Hematopoietic multipotent progenitor cell treated with erythropoietin and hydrocortisone succinate and interleukin-3 and kit ligand, for 15 days (in vitro differentiated cells): ENCODE measurements at places on chromosomes 2 and 18.

- DNase-seq, result no peak
Measured at GRCh38 chr18:49345931-49346696, 114.3 kb downstream of the DYM start.

GRCh38 chr18:37975446-37975845 is 409.8 kb upstream of the CELF4 start:
- no peak for DNase-seq

GRCh38 chr2:85405201-85406059 is 4.7 kb downstream of the CAPG start:
- DNase-seq, result no peak

GRCh38 chr2:24704692-24705091 is 88.5 kb downstream of the PTRHD1 start:
- DNase-seq, result no peak

- DNase-seq, result no peak
Measured at GRCh38 chr2:6562771-6563170, 302.9 kb downstream of the CMPK2 start.

- DNase-seq, result no peak
Measured at GRCh38 chr2:43791035-43791765, 17.4 kb downstream of the DYNC2LI1 start.

DNA sequence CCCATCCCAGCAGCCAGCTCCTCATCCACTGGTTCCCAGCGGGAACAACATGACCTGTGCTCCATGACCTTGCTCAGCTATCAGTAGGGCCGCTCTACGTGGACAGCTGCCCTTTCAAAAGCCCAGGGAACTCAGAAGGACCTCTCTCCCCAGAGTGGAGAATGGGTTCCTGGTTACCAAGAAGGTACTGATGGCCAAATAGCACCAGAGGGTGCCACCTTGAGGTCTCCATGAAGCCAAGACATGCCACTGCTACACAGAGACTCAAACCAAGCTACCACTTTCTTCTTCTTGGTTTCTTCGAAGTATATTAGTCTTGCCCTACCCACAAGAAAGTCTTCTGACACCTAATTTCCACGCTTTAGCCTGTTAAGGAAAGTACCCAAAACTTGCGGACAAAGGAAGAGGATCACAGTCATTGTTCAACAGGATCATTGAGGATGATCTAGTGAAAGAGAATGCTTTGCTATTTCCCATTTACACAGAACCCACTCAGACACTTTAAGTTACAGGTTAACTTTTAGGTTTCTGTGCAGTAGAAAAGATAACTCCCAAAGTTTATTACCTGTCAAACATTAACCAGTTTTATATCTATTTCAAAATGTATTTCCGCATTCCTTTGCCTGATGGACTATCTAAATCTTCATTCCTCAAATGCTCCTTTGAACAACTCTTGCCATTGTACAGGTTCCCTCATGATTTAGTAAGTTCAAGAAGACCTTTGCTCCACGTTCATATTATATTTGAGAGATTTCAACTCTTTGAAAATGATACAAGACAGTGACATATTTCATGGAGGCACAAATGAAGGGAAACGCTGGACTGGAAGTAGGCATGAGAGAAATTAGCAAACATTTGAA is 102.2 kb downstream of the ALPK2 start:
- DNase-seq, result no peak

DNA sequence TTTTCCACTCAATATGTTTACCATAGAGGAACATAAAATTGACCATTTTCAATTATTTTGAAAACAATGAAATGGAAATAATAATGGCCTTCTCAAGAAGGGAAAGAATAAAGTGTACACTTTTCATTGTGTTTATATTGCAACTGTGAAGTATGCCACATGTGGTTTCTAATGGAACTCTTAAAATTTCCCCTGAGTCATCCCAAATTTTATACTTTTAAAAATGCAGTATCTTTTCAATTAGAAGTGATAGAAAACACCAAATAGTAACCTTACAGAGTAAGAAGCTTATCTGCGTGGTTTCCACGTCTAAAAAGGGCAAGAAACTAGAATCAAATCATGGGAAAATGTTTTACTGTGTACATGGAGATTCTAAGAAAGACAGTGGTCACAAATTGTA is 70.0 kb downstream of the SCG2 start:
- no peak for DNase-seq

- no peak for DNase-seq
Measured at GRCh38 chr2:29278966-29279365, 163.8 kb downstream of the CLIP4 start.

- DNase-seq, result no peak
Measured at GRCh38 chr2:30346471-30347169, 100.4 kb upstream of the LCLAT1 start.

DNA sequence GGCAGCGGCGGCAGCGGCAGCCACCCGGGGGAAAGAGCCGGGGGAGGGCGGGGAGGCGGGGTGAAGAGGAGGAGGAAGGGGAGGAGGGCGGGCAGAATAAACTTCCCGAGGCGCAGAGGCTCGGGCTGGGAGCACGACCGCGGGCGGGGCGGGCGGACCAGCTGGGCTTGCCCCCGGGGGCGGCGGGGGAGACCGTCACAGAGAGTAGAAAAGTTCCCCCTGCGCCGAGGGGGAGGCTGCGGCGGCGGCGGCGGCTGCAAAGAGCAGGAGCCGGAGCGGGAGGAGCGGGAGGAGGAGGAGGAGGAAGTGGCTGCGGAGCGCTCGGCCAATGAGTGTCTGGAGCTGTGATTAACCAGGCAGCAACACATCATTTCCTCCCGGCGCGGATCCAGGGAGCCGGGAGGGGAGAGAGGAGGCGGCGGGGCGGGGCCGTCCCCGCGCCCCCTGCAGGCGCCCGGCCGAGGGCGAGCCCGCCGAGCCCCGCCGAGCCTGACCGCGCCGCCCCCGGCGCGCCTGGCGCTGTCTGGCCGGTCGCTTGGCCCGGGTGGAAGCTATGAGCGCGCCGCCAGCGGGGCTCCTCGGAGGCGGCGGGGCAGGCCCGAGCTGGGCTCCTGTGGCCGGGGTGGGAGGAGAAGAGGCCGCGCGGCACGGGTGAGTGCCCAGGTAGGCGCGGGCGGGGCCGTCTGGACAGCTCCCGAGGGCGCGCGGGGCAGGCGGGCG is at the start of gene ACVR1:
Gene ACVR1, minus strand, starts transcription at position 265 of the 720 bp plus-strand sequence. CDS start 76,837 bp downstream, outside the sequence.
- DNase-seq, result peak; percentile 34

GRCh38 chr2:18829976-18830375 is 240.6 kb upstream of the NT5C1B start:
- no peak for DNase-seq

GRCh38 chr2:205975082-205975949 is 110.7 kb downstream of the INO80D start:
- no peak for DNase-seq

- no peak for DNase-seq
Measured at GRCh38 chr18:8744656-8745055, 39.3 kb downstream of the MTCL1 start.

GRCh38 chr2:141611981-141612380 is 518.8 kb downstream of the LRP1B start:
- no peak for DNase-seq

DNA sequence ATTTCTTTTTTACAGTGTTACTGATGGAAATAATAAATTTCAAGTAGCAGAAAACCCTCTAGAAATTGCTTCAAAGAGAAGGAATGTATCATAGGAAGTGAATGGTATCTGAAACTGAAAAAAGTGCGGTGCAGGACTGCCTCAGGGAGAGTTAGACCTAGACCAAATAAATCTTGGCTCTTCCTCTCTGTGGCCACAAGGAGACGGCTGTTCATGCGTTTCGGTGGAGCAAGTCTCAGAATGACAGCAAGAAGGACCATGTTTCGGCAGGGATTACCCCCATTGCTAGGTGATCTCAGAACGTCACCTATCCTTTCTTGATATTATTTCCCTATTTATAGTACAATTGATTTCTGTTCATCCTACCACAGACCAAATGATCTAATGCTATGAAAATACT is 522.3 kb downstream of the SOX11 start:
- DNase-seq, result no peak

GRCh38 chr2:111054791-111055691 is 65.7 kb upstream of the BCL2L11 start:
- DNase-seq, result no peak

- DNase-seq, result no peak
Measured at GRCh38 chr2:224885836-224886547, 156.3 kb downstream of the DOCK10 start.

GRCh38 chr2:152336119-152336853 is 1.3 kb downstream of the FMNL2 start:
- DNase-seq, result no peak

GRCh38 chr2:120826716-120827410 is 91.2 kb downstream of the GLI2 start:
- no peak for DNase-seq

DNA sequence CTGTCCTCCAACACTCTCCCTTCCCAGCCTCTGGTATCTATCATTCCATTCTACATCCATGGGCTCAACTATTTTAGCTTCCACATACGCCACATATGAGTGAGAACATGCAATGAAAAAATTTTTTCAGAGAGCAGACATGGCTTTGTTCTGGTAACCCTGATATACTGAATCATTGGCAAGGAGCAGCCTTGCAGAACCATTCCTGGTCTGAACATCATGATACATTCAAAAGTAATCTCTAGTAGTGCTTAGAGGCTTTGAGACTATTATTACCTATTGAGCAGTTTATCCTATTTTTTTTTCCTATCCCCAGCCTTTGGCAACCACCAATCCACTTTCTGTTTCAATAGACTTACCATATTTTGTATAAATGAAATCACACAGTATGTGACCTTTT is 393.1 kb upstream of the KCNH7 start:
- DNase-seq, result no peak

DNA sequence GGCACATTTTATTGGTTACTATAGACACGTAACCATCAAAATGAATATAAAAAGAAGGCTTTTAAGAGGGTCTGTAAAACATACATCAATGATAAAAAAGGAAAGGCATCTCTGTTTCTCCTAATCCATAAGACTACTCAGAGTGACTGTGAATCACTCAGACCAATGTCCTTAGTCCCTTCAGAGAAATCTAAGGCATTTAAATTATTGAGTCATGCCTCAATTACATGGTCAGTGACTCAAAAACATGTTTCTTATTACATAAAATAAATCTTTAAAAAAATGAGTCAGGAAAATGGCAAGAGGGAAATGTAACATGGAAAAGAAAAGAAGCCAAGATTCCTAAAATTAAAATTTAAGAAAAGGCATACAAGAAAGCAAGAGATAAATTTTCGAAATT is 146.6 kb downstream of the ERBB4 start:
- DNase-seq, result no peak

DNA sequence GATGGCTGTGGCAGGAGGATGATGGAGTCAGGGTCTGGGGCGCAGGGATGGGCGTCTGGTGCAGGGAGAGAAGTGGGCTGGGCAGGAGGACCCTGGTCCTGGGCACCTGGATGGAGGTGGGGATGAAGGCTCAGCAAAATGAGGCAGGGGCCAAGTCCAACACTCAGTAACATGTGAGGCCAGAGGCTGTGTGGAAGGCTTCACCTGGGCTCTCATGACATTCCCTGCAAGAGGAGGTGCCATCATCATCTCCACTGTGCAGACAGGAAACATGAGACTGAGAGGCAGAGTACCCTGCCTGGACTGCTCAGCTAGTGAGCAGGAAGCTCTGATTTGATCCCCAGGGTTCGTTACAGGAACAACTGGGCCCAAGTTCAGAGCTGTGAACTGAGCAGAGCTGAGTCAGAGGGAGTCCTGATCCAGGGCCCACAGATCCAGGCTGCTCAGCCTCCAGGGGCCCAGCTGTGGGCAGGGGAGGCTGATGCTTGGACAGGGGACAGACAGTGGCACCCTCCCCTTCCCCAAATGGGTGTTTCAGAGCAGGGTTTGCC is 36.9 kb downstream of the HJURP start:
- no peak for DNase-seq

- DNase-seq, result no peak
Measured at GRCh38 chr2:134737671-134738070, 18.9 kb upstream of the TMEM163 start.

- DNase-seq, result peak; percentile 71
Measured at GRCh38 chr18:3151399-3152264, 68.1 kb downstream of the MYOM1 start.

- no peak for DNase-seq
Measured at GRCh38 chr2:117127680-117128079, 686.8 kb upstream of the DDX18 start.

- no peak for DNase-seq
Measured at GRCh38 chr2:43285987-43286386, 59.6 kb upstream of the ZFP36L2 start.

GRCh38 chr2:69589973-69590652 is 53.4 kb downstream of the AAK1 start:
- DNase-seq, result peak; percentile 42

DNA sequence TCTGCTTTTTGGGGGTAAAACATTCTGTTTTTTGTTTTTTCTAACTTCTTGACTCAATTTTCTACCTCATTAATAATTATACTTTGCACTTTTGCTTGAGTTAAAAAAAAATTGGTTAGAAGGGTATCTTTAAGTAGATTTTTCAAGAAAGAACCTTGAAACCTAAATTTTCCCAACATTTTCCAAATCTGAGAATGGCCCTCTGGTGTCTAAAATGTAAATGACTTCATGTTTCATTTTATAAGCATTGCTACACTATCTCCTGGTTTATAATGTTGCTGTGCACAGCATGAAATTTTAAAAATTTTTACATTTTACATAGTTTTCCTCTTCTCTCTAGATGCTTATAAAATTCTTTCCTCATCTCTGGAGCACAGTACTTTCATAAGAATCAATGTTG is 14.2 kb downstream of the EIF2AK2 start:
- no peak for DNase-seq

GRCh38 chr2:219210196-219210885 is 3.8 kb downstream of the ZFAND2B start:
- peak; percentile 3 for DNase-seq

- DNase-seq, result no peak
Measured at GRCh38 chr2:120368086-120368485, 22.1 kb downstream of the INHBB start.

- no peak for DNase-seq
Measured at GRCh38 chr18:77008006-77008405, 124.6 kb downstream of the MBP start.

GRCh38 chr2:149365931-149366583 is 35.7 kb downstream of the LYPD6 start:
- no peak for DNase-seq

DNA sequence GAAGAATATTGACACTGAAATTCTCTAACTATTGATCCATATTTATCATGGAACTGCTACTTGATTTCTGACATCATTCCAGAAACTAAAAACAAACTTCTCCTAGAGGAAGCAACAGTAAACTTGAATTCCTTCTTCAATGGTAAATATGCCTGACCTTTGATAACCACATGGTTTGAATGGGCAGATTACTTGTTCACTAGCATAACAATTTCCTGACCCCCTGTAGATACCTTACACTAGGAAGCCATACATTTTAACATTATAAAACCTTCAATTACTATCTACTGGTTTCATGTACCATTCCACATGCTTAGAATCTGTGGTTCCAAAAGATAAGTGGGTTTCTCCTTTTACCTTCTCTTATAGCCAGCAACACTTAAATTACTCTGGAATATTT is 36.5 kb upstream of the DSG1 start:
- DNase-seq, result no peak
